Activated CD4-positive, alpha-beta memory T cell treated with anti-CD3 and anti-CD28 coated beads, Interleukin-2, amount 10 ng/mL, durations not matched to agents 7 days and 5 days (primary cell): ENCODE measurements at places on chromosomes 16 and 17. TPM values are rescaled to one million over a fixed set of nuclear protein-coding genes. Genes with fewer than 3 reads are reported as not detected.

The MMP15 gene
- 1.1 TPM for total RNA-seq

GRCh38 chr17:70767102-70767701 lies 597.9 kb downstream of the KCNJ2 start:
- DNase-seq: no peak
- no peaks in the 10 kb centered on the region for H3K36me3 ChIP-seq
- no peak overlapping the region for H3K4me3 ChIP-seq
- no peak overlapping the region for H3K27ac ChIP-seq
- no peaks in the 10 kb centered on the region for H3K4me1 ChIP-seq
- H3K27me3 ChIP-seq: no peaks in the 10 kb centered on the region

The TNFRSF13B gene
- total RNA-seq: not detected

DNA sequence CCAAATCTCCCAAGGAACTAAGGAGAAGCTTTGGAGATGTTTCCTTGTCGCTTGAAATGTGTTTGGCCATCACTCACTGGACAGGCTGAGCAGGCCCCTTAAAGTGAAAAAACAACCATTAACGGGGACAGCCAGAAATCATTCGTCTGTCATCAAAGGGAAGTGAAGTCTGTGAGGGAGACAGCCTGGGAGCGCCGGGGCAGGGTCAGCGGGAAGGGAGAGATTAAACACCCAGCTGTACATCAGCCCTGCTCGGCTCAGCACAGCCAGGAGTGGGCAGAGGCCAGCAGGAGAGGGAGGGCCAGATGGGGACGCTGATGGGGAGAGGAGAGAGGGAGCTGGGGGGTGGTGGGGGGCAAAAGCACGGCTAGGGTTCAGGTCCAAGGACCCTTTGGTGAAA lies 105.1 kb downstream of the SDK2 start:
- H3K4me3 ChIP-seq: no peak overlapping the region
- no peak for DNase-seq
- H3K4me1 ChIP-seq: no peaks in the 10 kb centered on the region
- no peaks in the 10 kb centered on the region for H3K27me3 ChIP-seq
- H3K36me3 ChIP-seq: no peaks in the 10 kb centered on the region
- H3K27ac ChIP-seq: no peak overlapping the region

The PYY gene
- not detected for total RNA-seq

The SMPD3 gene
- total RNA-seq: 0.38 TPM

GRCh38 chr16:3819175-3819527 lies 61.4 kb downstream of the CREBBP start:
- H3K27me3 ChIP-seq: no peaks in the 10 kb centered on the region
- H3K36me3 ChIP-seq: no peaks in the 10 kb centered on the region
- no peak overlapping the region for H3K4me3 ChIP-seq
- DNase-seq: no peak
- no peak overlapping the region for H3K27ac ChIP-seq

- H3K27ac ChIP-seq: no peak overlapping the region
- no peak overlapping the region for H3K4me3 ChIP-seq
- peaks cover 82% of the 10 kb centered on the region for H3K36me3 ChIP-seq
- H3K27me3 ChIP-seq: no peaks in the 10 kb centered on the region
- peaks cover 10% of the 10 kb centered on the region for H3K4me1 ChIP-seq
Measured at GRCh38 chr16:70561623-70562022, 38.0 kb downstream of the SF3B3 start.

DNA sequence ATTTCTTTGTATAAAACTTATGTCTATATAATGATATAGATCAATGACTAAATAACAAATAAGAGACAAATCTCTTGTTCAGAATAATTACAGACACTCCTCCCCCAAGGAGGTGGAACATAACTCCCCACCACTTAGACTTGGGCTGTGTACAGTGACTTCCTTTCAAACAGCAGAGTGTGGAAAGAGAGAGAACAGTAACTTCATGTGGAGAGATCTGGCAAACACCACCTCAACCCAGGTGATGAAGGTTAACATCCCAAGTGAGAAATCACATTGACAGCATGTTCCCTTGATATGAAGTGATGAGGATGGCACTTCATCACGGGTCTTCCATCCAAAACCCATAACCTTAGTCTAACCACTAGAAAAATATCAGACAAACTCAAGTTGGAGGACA lies 169.3 kb downstream of the PARN start:
- no peak overlapping the region for H3K4me3 ChIP-seq
- no peak for DNase-seq
- H3K27ac ChIP-seq: no peak overlapping the region
- peaks cover 5% of the 10 kb centered on the region for H3K4me1 ChIP-seq
- H3K27me3 ChIP-seq: no peaks in the 10 kb centered on the region
- H3K36me3 ChIP-seq: peaks cover 36% of the 10 kb centered on the region

The ITGAL gene
- 586 TPM for total RNA-seq

- no peaks in the 10 kb centered on the region for H3K27me3 ChIP-seq
- peaks cover 54% of the 10 kb centered on the region for H3K36me3 ChIP-seq
- H3K27ac ChIP-seq: peak overlapping the region; percentile 68
- no peak for DNase-seq
Measured at GRCh38 chr17:81867170-81867990, 3.8 kb downstream of the ARHGDIA start.

DNA sequence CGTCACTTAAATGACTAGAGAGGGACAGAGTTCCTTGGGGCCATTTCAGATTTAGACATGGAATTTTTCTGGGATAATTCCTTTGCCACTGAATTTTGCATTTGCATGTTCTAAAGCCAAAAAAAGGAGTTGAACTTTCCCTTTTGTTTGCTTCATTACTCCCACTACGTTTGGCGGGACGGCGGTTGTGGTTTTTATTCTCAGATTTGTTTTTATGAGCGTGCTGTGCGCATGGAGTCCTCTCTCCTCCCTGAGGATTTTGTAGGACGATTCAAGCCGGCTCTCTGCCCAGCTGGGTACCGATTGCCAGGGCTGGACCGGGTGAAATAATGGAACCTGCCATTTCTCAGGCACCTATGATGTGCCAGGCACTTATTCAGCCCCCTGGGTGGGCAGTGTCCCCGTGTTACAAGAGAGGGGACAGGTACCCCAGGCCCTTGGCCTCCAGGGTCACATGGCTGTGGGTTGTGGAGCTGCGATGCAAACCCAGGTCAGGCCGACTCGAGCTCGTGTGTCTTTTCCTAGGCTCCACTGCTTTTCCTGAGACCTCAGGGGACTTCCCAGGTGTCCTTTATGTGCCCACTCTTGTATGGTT lies 18.8 kb downstream of the CMIP start:
- peaks cover 30% of the 10 kb centered on the region for H3K4me1 ChIP-seq
- peaks cover 23% of the 10 kb centered on the region for H3K36me3 ChIP-seq
- no peak overlapping the region for H3K27ac ChIP-seq
- H3K27me3 ChIP-seq: no peaks in the 10 kb centered on the region

The ZBTB4 gene
- 27.4 TPM for total RNA-seq

GRCh38 chr16:82793528-82794245 lies 166.9 kb downstream of the CDH13 start:
- H3K27ac ChIP-seq: no peak overlapping the region
- no peak overlapping the region for H3K4me3 ChIP-seq
- DNase-seq: no peak
- H3K4me1 ChIP-seq: no peaks in the 10 kb centered on the region

The FOXN1 gene
- not detected for total RNA-seq

DNA sequence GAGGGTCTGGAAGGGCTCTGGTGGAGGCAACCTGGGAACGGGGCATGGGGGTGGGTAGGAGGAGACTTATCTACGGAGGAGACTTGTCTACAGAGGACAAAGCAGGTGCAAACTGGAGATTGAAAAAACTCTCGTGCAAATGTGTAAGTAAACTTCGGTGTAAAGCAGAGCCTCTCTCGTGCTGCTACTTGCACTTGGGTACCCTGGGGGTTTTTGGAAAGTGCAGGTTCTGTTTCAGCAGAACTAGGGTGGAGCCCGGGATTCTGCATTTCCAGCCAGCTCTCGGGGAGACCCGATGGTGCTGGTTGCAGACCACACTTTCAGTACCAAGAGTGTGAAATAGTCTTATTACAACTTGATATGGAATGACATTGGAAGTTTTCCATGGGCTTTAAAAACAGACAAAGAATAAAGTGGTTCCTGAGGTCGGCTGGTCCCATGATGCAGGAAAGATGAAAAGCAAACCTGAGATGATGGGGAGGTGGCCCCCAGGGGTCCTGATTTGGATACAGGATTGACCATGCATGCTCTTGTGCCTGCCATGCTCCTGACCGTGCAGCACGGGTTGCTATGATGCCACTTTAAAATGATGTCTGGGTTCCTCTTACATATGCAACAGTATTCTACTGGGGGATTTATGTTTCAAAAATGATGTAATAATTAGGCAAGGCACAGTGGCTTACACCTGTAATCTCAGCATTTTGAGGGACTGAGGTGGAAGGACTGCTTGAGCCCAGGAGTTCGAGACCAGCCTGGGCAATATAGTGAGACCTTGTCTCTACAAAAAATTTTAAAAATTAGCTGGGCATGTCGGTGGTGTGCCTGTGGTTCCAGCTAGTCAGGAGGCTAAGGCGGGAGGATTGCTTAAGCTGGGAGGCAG lies 69.3 kb downstream of the IRF8 start:
- H3K4me1 ChIP-seq: no peaks in the 10 kb centered on the region
- peaks cover 10% of the 10 kb centered on the region for H3K27me3 ChIP-seq
- no peak overlapping the region for H3K4me3 ChIP-seq
- H3K36me3 ChIP-seq: no peaks in the 10 kb centered on the region

The TBC1D3D gene
- total RNA-seq: 0.53 TPM

- H3K36me3 ChIP-seq: peaks cover 13% of the 10 kb centered on the region
- peaks cover 5% of the 10 kb centered on the region for H3K27me3 ChIP-seq
- H3K27ac ChIP-seq: peak overlapping the region; percentile 68
- DNase-seq: no peak
Measured at GRCh38 chr17:81516439-81516838, 3.8 kb upstream of the ACTG1 start.

DNA sequence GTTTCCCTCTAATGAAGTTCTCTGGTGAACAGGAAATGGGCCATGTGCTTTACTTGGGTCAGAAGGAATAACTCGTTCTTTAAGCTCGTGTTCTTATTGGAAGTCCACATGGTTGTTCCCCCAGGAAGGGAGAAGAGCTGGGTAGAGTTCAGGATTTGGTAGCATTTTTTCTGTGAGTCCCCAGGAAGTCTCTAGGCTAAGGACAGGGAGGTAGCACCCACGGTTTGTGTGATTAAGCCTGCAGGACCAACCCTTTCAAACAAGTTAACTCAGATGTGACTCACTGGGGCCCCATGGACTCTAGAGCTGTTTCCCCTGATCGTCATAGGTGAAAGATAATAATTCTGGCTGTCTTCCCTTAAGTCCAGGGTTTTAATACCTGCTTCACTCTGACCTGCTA lies 16.4 kb downstream of the SAP30BP start:
- DNase-seq: no peak
- H3K27me3 ChIP-seq: no peaks in the 10 kb centered on the region
- no peak overlapping the region for H3K4me3 ChIP-seq
- no peak overlapping the region for H3K27ac ChIP-seq

GRCh38 chr16:31242206-31242605 lies 17.6 kb upstream of the ITGAM start:
- no peaks in the 10 kb centered on the region for H3K4me1 ChIP-seq
- no peak for DNase-seq
- no peaks in the 10 kb centered on the region for H3K36me3 ChIP-seq
- H3K4me3 ChIP-seq: no peak overlapping the region
- H3K27ac ChIP-seq: no peak overlapping the region

GRCh38 chr16:4006397-4006999 lies 109.7 kb downstream of the ADCY9 start:
- DNase-seq: no peak
- no peaks in the 10 kb centered on the region for H3K36me3 ChIP-seq
- H3K4me3 ChIP-seq: no peak overlapping the region
- H3K27me3 ChIP-seq: no peaks in the 10 kb centered on the region
- no peak overlapping the region for H3K27ac ChIP-seq

DNA sequence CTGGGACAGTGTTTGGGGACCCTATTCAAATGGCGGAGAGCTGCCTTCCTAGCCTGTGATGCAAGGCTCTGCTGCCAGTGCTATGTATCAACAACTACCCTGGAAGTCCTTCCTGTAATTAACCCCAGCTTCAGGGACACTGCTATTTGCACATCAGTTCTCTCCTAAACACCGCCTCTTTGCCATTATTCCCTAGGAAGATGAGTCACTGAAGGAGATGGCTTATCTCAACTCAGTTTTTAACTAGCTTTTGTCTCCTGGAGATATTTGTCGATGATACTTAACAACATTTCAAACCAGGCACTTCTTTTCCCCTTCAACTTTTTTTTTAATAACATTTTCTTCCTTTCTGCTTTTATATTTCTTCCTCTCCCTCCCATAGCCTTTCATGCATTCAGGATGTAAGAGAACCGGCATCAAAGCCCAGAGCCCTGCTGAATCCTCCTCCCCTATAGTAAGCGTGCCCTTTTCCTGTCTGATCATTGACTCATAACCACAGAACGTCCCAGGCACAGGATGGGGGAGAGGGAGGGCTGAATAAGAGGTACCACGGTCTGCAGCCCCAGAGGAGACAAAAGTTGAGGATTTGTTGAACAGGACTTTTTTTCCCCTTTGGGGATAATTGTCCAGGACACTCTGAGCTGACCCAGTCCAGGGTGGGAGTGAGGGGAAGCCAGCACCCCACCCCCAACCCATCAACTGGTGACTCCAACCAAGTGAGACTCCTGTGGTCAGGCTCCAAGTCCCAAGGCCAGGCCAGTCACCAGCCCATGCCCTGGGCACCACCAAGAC lies 387.8 kb upstream of the SALL1 start:
- H3K4me1 ChIP-seq: no peaks in the 10 kb centered on the region
- no peaks in the 10 kb centered on the region for H3K27me3 ChIP-seq
- no peak for DNase-seq
- H3K36me3 ChIP-seq: no peaks in the 10 kb centered on the region
- no peak overlapping the region for H3K4me3 ChIP-seq

DNA sequence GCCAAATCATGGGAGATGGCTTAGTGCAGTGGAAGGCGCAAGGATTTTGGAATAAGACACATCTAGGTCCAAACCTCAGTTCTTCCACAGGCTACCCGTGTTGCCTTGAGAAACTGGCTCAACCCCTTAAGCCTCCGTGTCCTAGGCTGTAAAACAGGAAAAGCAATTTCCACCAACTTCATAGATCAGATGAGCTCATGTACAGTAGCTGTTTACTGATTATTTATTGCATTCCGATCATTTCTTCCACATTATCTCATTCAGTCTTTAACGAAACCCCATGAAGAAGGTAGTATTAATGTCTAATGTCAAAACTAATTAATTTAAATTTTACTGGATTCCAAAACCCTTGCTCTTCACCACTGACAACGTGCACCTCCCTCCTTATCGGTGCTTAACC lies 231.6 kb downstream of the GRIN2A start:
- H3K27ac ChIP-seq: no peak overlapping the region
- H3K27me3 ChIP-seq: no peaks in the 10 kb centered on the region
- no peak overlapping the region for H3K4me3 ChIP-seq
- no peaks in the 10 kb centered on the region for H3K36me3 ChIP-seq
- no peak for DNase-seq
- no peaks in the 10 kb centered on the region for H3K4me1 ChIP-seq

The LITAFD gene
- total RNA-seq: not detected

DNA sequence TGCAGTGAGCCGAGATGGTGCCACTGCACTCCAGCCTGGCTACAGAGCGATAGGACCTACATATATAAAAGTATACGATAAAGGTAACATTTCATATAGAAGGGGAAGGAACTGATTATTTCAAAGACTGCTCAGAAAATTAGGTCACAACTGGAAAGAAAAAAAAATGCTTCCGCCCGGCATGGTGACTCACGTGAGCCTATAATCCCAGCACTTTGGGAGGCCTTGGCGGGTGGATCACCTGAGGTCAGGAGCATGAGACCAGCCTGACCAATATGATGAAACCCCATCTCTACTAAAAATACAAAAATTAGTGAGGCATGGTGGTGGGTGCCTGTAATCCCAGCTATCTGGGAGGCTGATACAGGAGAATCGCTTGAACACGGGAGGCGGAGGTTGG lies 7.8 kb downstream of the TEX14 start:
- H3K4me3 ChIP-seq: no peak overlapping the region
- DNase-seq: no peak
- no peaks in the 10 kb centered on the region for H3K4me1 ChIP-seq
